ENCODE measurements at places on chromosomes 4 and X. TPM values are rescaled to one million over a fixed set of nuclear protein-coding genes. Genes with fewer than 3 reads are reported as not detected.

BEX1 gene
- total RNA-seq, result not detected

SORBS2 gene
- not detected for total RNA-seq

DMRTC1 gene
- total RNA-seq, result 0.21 TPM

LPAR4 gene
- total RNA-seq, result not detected

IBSP gene
- total RNA-seq, result not detected

WDR13 gene
- total RNA-seq, result 58.5 TPM

Measured in activated naive CD4-positive, alpha-beta T cell treated with anti-CD3 and anti-CD28 coated beads, Interleukin-2, amount 50 U/mL, for 72 hours (primary cell).